Urinary bladder (tissue), 4 donors: ENCODE measurements at places on chromosomes 12 and 14.

DNA sequence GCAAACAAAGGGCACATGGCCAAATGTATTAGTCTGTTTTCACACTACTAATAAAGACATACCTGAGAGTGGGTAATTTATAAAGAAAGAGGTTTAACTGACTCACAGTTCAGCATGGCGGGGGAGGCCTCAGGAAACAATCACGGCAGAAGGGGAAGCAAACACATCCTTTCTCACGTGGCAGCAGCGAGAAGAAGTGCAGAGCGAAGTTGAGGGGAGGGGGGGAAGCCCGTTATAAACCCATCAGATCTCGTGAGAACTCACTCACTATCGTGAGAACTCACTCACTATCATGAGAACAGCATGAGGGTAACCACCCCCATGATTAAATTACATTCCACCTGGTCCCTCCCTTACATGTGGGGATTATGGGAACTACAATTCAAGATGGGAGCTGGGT, 66.1 kb downstream of the ST8SIA1 start:
- no peak for DNase-seq

GRCh38 chr12:83759906-83760305, 1073.2 kb downstream of the TMTC2 start:
- DNase-seq = no peak

- DNase-seq = no peak
Observed at GRCh38 chr12:72271451-72272090, 599 bp upstream of the TRHDE start.

GRCh38 chr12:45051572-45052125, 750 bp upstream of the DBX2 start:
- no peak for DNase-seq

DNA sequence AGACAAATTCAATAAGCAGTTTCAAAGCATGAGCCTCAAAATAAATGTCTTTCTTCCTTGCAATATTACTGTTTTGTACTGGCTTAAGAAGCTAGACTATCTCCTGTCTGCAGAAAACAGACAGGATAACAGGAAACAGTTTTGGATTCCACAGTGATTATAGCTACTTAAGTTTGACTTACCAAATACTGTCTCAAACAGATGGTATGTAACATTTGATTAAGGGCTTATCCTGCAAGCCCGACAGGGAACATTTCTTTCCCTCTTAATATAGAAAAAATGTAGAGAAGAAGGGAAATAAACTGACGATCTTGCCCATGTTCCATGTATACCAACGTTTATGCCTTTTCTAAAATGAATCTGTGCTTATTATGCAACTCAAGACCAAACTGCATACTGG, 179.9 kb upstream of the EEA1 start:
- no peak for DNase-seq
